ENCODE measurements at places on chromosomes 5 and 9.

GRCh38 chr9:123426406-123426805 is 70.4 kb downstream of the CRB2 start:
- DNase-seq, result no peak

GRCh38 chr9:116160676-116161571 is 7.3 kb downstream of the PAPPA start:
- DNase-seq, result no peak

- DNase-seq, result no peak
Measured at GRCh38 chr5:69509212-69509611, 16.6 kb downstream of the OCLN start.

- DNase-seq, result no peak
Measured at GRCh38 chr5:87188391-87188790, 79.3 kb upstream of the RASA1 start.

DNA sequence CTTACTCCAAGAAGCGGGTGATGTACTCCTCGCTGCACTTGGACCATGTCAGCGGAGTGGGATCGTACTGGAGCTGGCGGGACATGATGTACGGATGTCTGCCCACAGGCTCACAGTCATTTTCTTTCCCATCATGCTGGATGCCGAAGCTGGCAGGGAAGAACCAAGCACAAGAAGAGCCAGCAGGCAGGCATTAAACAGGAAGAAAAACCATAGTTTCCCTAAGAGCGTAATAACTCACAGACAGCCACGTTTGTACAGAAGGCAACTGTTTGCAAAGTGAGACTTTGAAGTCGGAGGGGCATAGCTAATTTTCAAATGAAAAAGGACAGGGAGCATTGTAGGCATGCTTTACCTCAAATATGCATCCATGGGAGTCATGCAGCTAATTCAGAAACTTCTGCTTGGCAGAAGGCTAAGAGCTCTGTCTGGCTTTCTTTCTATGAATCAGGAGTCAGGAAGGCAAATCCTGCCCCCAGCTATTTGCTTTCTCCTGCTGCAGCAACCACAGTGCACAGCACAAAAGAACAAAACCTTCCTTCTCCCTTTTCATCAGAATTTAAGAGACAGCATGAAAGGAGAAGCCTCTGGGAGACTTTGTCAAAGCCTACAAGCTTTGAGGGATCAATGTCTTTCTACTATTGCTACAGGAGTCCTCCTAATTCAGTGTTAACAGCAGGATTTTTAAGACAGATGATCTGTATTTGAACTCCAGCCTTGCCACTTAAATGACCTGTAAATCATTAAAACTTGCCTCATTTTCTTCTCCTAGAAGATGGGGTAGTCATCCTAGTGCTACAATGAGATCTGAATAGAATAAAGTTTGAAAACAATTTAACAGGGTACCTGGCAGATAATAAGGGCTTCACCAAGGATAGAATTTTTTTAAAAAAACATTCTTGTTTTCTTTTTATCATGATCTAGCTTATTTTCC is 209.1 kb downstream of the TARS1 start:
- no peak for DNase-seq

DNA sequence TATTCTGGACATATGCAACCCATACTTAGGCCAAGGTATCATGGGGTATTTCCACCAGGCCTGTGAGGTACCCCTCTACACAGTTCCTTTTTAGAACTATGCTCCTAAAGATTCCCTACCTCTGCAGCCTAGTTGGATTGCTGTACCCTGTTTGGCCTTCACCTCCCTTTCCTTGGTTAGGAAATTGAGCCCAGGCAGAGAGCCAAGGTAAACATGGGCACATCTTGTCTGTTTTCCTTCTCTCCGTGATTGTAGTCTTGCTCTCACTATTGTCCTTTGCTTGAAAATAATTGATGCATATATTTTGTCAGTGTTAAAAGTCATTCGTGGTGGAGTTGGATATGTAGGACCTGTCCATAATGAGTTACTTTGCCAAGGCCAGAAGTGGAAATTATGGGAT is 26.7 kb downstream of the BDP1 start:
- no peak for DNase-seq

- no peak for DNase-seq
Measured at GRCh38 chr9:127809540-127810377, 7.1 kb downstream of the FPGS start.

- DNase-seq, result no peak
Measured at GRCh38 chr5:139295346-139296057, 2.0 kb downstream of the MATR3 start.

DNA sequence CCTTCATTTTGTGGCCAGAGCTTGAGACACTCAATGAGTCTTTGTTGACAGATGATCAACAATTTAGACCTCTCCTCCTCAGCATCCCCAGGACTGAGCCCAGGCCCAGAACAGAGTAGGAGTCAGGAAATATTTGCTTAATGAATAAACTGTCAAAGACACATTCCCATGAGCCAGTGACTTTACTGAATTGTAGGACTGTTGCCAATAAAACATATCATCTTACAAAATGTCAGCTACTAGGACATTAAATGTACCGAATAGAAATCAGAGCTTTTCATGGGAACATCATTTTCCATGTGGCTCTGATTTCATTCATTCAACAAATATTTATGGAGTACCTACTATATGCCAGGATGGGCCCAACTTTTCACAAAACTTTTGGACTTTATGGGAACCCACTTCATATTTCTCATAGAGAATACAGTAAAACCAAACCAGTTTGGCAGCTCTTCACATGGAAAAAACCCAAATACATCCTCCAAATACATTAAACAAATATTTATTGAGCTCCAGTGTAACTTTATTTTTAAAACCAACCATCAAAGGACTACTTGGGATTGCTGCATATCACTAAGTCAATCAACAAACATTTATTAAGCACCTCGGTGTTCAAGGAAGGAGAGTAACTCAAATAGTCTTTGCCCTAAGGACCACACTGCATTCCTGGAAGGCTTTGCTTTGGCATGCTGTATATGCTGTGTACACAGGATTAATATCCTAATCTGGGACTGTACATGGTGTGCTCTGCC is 11.4 kb downstream of the VDAC1 start:
- DNase-seq, result no peak

DNA sequence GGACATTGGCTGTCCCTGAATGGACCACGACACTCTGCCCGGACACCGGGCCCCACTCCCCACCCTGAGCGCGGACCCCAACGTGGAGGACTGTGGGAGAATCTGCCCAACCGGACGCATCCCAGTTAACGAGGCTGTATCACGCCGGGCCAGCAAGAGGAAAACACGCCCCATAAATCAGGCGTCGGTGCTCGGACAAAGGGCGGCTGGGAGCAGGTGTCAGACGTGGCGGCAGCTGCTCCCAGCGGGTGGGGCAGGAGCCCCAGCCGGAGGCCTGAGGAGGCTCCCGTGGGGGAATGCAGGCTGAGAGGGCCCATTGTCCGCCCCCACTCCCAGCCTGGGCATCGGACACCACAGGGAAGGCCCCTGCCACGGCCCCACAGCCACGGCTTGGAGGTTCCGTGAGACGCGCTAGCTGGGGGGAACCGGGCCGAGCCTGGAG is 19.2 kb downstream of the NOTCH1 start:
- no peak for DNase-seq

DNA sequence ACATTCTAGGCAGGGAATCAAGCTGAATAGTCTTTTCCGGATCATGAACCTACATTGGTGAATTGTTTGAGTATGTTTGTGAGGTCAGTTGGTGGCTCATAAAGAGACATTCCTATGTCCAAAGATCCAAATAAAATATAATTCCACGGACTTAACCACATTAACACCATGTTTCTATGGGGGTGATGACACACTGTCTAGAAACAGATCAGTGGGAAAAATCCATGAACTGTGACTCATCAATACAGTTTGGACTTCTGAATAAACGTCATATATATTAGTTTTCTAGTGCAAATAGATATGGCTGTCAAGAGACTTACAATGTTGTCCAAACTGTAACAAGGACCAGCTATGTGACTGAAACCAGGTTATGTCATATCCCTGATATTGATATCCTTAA is 509.9 kb upstream of the TYRP1 start:
- DNase-seq, result no peak

- DNase-seq, result no peak
Measured at GRCh38 chr9:33116860-33117259, 40.4 kb upstream of the SMU1 start.

GRCh38 chr5:75534734-75535133 is 23.0 kb downstream of the POLK start:
- DNase-seq, result no peak

- DNase-seq, result no peak
Measured at GRCh38 chr5:86780018-86780417, 162.3 kb downstream of the COX7C start.

GRCh38 chr5:131081913-131082488 is 83.1 kb downstream of the HINT1 start:
- DNase-seq, result no peak

- DNase-seq, result no peak
Measured at GRCh38 chr5:154403234-154403633, 42.6 kb upstream of the SAP30L start.

- no peak for DNase-seq
Measured at GRCh38 chr5:124720593-124720992, 25.8 kb downstream of the ZNF608 start.

GRCh38 chr5:148583421-148583965 is 70.8 kb downstream of the HTR4 start:
- DNase-seq, result no peak

DNA sequence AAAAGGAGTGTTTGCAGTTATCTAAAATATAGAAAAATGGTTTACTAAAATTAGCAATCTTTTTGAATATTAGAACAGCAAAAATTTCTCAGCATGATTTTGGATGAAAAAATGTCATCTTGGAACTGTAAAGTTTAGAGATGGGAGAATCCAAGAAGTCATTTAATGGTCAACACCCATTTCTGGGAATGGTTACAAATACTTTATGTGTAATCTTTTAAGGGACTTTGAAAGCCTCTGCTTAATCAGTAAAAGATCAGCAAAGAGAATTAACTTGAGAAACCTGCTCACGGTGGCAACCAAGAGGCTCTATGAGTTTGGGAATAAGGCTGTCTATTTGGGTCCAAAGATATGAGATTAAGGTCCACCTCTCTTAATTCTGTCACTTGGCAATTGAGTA is 13.0 kb downstream of the C1QTNF3 start:
- DNase-seq, result no peak

GRCh38 chr5:171813813-171814490 is 28.3 kb downstream of the SMIM23 start:
- DNase-seq, result no peak

- DNase-seq, result no peak
Measured at GRCh38 chr9:6302417-6302816, 25.8 kb upstream of the TPD52L3 start.

- DNase-seq, result no peak
Measured at GRCh38 chr5:25418319-25418859, 773.6 kb upstream of the CDH10 start.

- DNase-seq, result no peak
Measured at GRCh38 chr5:83914662-83915418, 194.2 kb upstream of the HAPLN1 start.

GRCh38 chr9:33923998-33924701 is 107.2 kb downstream of the UBE2R2 start:
- DNase-seq, result no peak

DNA sequence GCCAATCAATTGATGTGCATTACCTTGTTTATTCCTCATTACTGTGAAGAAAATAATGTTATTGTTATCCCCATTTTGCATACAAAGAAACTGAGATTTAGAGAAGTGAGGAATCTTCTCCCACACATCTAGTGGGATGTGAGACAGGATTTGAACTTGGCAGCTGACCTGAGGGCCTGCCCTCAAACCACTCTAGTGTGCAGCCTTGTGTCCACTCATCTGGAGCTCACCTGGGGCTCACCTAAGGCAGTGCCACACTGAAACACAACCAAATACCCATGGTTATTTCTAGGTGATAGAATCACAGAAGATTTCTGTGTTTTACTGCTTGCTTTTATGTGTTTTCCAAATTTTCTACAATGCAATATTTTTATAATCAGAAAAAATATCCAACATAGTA is 94.7 kb upstream of the SAP30L start:
- DNase-seq, result no peak

- DNase-seq, result no peak
Measured at GRCh38 chr9:5790923-5791322, 42.0 kb downstream of the ERMP1 start.

DNA sequence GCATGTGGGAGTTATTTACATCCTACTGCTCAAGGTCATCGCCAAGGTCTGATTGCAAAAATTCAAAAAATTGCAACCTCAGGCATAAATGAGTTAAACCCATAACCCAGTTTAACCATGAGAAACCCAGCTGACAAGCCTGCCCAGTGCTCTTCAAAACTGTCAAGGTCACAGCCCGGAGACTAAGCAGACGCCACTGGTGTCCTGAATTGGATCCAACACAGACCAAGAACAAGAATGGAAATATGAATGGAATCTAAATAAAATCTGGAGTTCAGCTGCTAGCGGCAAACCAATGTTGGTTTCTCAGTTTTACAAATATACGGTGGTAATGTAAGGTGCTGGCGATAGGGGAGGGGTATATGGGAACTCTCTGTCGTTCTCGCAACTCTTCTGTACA is 201.5 kb upstream of the MVB12B start:
- no peak for DNase-seq

- no peak for DNase-seq
Measured at GRCh38 chr9:106795031-106795430, 67.9 kb upstream of the ZNF462 start.

GRCh38 chr9:90854637-90855175 is 53.1 kb downstream of the SYK start:
- no peak for DNase-seq

DNA sequence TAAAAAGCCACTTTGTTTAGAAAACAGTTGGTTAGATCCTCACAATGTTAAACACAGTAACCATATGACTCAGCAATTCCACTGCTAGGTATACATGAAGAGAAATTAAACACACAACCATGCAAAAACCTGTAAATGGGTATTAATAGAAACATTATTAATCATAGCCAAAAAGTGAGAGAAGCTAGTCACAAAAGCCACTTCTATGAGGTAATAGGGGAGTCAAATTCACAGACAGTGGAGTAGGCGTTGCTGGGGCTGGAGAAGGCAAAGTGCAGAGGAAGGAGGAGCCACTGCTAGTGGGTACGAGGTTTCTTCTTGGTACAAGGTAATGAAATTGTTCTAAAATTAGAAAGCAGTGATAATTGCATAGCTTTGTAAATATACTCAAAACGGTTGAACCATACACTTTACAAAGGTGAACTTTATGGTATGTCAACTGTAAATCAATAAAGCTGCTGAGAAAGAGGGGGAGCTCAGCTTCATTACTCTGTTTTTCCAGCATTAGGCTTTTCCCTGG is 364.4 kb downstream of the GADD45G start:
- DNase-seq, result no peak

DNA sequence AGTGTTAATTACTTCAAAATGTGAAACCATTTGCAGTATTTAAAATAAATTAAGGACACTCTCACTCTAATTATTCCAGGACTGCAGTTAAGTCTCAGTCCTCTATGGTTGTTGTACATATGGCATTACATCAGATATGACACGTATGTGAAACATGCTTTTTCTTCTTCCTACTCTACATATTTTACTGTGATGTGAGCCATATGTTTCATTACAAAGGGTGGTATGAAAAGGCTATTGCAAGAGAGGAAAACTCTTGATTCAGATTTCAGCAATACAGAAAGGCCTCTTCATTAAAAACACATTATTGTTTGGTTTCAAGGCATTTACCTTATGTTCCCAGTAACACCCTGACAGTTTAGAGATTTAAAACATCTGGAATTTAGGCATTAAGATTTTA is 964.5 kb upstream of the DMAC1 start:
- DNase-seq, result no peak

Data from activated T-cell treated with anti-CD3 and anti-CD28 coated beads, Interleukin-2, amount 50 U/mL, for 48 hours (primary cell).